Inflammatory macrophage treated with lipopolysaccharide for 4 hours (primary cell): ENCODE measurements at places on chromosomes 4 and X.

DNA sequence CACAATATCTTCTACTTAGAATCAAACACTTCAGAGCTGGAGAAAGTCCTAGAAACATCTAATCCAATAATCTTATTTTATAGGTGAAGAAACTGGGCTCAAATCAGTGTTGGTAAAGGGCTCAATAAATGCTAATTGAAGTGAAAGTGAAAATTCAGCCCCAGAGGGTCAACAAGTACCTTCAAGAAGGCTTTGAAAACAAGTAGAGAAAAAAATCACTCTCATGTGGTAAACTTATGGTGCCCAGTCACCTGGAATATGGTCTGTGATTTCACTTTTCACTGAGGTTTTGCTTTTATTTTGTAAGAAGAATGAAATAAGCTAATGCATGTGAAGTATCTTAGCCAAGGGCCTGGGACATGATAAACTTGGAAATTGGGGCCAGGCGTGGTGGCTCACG lies 29.1 kb upstream of the EIF4E start:
- DNase-seq, result no peak

DNA sequence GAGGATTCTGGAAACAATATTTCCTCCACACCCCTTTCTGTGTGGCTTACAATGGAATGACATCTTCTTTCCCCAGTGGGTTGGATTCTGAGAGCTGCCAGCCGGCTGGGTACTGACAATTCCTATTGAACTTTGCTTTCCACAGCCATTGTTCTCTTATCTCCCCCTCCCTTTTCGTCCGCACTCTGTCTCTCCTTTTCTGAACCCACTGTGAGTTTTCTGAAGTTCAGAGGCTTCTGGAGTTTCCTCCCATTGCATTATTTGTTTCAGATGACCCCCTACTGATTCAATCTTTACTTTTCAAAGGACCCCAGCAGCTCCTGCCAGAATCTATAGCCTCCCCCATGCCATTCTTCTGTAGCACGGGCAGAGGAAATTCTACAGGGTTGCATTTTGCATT lies 10.4 kb downstream of the SMPX start:
- DNase-seq, result no peak

DNA sequence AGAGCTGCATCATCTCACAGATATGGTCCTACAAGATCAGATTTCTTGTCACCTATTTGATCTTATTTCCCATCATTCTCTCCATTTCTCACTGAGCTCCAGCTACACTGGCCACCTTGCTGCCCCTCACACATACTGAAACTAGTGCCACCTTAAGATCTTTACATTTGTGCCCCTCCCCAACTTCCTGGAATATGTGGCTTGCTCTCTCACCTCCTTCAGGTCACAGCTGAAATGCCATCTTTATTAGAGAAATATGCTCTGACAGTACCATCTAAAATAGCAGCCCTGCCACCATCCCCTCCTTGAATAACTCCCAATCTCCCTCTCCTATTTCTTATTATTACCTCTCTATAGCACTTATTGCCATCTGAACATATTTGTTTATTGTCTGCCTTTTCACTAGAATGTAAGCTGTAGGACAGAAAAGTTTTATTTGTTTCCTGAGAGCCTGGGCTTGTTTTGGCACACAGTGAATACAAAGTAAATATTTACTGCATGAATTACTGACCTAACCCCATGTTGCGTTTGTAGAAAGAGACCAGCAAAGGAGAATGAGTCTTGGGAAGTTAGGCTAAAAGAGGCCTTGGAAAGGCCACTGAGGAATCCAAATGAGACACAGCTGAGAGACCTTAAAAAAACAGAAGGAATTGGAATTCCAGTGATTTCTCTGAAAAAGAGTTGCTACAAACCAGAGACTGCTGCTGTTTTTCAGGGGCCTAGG lies 22.7 kb downstream of the DYNLT3 start:
- no peak for DNase-seq

DNA sequence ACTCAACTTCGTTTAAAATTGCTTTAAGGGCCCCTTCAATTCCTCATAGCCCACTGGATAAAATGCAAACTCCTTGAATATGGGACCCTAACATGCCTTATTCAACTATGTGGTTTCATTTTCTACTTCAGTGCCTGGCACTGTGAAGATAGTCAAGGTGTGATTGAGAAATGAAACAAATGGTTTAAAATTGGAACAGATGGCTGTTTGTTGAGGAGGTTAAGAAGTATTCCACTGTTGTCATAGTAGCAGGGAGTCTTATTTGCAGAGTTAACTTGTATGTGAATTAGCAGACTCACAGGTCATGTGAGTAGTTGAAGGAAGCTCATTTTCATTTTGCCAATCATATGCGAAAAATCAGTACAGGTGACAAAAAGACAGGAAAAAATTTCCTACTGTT lies 593.3 kb downstream of the KCTD8 start:
- no peak for DNase-seq

DNA sequence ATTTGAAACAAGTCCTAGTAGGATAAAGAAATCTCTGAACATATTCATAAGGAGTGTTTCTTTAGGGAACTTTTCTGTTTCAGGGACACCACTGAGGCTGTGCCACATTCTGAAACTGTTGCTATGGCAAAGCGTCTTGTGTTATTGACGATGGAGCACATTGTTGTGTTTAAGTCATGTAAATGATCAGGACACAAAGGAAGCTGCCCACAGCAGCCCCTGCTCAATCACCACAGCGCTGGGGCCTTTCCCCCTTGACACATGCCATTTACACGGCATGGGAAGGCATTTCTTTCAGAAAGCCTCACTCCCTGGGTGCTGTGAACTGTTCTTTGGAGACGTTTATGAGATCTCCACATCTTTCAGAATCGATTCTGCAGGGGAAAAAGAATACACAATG lies 39.8 kb upstream of the MID1 start:
- DNase-seq, result no peak

DNA sequence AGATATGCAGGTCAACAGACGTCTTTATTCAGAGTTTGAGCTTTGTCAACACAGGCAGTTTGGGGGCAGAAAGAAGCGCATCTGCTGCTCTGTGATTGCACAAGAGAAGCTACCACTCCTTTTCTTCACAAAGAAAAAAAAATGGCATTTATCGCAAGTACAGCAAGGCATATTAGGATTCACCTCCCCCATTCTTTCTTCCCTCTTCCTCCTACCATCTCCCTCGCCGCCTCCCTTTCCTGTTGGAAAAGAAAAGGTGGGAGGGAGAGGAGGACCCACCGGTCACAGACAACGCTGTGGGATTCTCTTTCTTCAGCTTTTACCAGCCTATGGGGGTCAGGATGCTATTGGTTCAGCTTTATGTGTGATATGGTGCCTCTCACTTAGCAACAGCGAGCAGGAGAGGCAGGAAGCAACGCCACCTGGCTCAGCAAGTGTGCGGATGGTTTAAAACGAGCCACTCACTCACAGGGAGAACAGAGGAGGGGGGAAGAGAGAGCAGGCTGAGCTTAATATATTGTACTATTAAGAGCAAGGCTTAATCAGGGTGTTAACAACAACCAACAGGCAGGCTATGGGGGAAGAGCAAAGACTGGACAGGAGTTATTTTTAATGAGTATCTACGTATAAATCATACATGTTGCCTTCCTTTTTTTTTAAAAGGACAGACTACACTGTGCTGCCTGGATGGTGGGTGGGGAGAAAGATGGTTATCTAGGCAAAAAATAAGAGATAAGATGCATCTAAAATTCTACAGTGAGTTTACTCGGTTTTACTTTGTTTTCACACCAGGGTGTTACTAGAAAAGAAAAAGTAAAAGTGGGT lies 104.7 kb downstream of the MAML3 start:
- peak; percentile 34 for DNase-seq

- no peak for DNase-seq
These were observed 80.1 kb downstream of the RTL5 start for GRCh38 chrX:72051589-72051988.

GRCh38 chrX:1475881-1476280 lies 23.2 kb upstream of the ASMTL start:
- DNase-seq, result no peak

- DNase-seq, result no peak
These were observed 85.6 kb downstream of the CPE start for GRCh38 chr4:165464376-165464775.

GRCh38 chr4:153533387-153533786 lies 67.2 kb downstream of the TMEM131L start:
- no peak for DNase-seq

GRCh38 chr4:86048426-86048825 lies 311.4 kb downstream of the MAPK10 start:
- peak; percentile 6 for DNase-seq

DNA sequence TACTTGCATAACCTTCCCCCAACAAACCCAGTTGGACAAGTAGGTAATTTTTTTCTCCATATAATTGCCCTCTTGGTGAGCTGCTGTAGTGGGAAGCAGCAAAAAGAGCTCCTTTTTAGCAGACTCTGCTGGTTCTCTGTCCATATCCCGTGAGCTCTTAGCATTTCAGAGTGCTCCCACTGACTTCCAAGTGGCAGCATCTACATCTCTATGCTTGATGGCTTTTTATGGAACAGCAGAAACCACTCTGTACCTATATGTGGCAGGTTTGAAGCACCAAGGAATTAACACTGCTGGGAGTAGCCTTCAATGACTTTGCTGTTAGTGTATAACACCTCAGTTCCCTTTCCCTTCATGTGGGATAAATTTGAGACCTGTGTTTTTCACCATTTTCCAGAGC lies 168.4 kb upstream of the NHS start:
- DNase-seq, result no peak

- DNase-seq, result peak; percentile 22
These were observed at the start of gene BEX2 for GRCh38 chrX:103310555-103311398. TSS of gene BEX2 (minus strand) at chrX:103310990. CDS start at chrX:103309976, 1,014 bp downstream.

- DNase-seq, result no peak
These were observed 2747.1 kb downstream of the PCDH7 start for GRCh38 chr4:33467291-33467690.

DNA sequence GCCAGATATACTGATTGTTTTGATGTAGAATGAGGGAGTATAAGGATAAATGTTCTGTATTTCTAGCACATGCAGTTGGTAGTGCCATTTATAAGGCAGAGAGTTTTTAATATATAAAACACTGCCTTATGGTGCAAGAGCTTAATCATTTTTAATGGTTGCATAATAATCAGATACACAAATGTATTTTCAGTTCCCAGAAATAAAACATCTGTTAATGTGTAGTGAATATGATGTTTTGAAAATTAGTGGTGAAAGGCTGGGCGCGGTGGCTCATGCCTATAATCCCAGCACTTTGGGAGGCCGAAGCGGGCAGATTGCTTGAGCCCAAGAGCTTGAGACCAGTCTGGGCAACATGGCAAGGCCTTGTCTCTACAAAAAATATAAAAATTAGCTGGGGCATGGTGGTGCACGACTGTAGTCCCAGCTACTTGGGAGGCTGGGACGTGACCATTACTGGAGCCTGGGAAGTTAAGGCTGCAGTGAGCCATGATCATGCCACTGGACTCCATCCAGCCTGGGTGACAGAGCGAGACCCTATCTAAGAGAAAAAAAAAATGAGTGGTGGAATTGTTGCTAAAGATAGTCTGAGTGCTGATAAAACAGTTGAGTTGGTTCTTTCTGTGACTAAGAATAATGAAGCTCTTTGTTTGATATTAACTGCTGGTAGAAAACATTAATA lies 29.3 kb downstream of the CLCN3 start:
- DNase-seq, result peak; percentile 5

DNA sequence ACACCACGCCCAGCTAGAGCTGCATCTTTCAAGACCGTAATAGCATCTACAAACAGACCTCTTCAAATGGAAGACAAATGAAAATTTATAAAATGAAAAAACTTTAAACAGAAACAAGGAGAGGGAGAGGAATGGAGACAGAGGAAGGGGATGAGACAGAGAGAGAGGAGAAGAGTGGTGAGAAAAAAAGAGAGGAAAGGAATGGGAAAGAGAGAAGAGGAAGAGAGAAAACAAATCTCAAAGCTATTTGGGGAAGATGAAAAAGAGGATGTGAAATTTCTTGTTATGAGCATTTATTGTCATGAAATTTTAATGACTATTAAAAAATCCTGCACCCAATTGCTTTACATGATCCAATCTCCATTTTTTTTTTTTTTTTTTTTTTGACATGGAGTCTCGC lies 726.9 kb downstream of the GRID2 start:
- DNase-seq, result no peak

DNA sequence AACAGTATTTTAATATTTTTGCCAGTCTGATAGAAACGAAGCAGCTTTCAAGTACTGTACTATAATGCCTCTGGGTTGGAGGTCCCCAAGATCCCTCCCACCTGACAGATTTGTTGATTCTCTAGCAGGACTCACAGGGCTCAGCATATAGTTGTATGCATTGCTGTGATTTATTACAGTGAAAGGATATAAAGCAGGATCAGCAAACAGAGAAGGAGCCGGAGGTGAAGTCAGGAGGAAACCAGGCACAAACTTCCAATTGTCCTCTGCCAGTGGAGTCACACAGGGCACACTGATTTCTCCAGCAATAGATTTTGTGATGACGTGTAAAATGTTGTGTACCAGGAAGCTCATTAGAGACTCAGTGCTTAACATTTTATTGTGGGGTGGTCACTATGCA lies 19.0 kb downstream of the USP53 start:
- DNase-seq, result no peak

DNA sequence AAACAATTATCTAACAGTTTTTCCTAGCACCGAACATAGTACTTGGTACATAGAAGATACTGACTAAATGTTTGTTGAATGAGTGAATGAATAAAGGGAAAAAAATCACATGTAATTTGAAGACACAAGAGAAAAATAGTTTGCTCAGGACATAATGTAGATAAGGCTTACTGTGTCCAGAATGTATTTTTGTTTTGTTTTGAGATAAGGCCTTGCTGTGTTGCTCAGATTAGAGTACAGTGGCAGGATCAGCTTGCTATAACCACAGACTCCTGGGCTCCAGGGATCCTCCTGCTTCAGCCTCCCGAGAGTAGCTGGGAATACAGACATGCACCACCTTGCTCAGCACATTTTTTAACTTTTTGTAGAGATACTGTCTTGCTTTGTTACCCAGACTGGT lies 6.5 kb downstream of the FAM199X start:
- DNase-seq, result no peak

DNA sequence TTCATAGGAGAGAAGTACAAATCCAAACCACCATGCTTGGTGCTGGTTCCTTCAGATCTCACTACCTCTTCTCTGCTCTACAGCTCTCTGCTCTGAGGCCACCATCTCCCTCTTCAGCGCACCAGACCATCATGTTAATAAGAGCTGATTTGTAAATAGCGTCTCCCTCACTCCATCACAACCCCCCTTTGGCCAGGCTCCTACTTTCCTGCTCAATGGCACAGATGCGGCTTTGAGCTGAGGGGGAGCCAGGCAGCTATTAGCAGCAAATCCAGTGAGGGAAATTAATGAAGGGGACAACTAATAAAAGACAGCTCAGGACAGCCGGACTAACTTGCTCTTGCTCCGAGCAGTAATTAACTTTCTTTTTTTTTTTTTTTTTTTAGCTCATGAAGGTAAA lies 13.1 kb downstream of the NEUROG2 start:
- DNase-seq, result no peak
